D341Med (cell line): ENCODE measurements at places on chromosomes 7 and 10.
A peak's percentile ranks its signal among the peaks of the same experiment; 100 is the strongest.

DNA sequence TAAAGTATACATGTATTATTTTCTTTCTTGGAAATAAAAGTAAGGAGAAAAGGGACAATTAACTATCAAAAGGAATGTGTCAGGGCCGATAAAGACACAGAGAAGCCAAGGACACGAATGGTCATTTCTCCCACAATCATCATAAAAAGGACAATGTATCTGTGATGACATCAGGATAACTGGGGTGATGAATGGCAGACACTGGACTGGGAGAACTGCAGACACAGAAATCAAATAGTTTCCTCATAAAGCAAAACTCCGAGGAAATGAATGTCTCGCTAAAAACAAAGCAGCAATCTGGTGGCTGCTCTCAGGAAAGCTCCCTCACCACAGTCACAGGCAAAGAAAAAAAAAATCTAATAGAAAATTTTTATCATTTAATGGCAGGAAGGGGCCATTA, 69.3 kb upstream of the NPY start:
- no peak for DNase-seq

GRCh38 chr10:30835146-30835545, 196.5 kb downstream of the ZNF438 start:
- DNase-seq = no peak

DNA sequence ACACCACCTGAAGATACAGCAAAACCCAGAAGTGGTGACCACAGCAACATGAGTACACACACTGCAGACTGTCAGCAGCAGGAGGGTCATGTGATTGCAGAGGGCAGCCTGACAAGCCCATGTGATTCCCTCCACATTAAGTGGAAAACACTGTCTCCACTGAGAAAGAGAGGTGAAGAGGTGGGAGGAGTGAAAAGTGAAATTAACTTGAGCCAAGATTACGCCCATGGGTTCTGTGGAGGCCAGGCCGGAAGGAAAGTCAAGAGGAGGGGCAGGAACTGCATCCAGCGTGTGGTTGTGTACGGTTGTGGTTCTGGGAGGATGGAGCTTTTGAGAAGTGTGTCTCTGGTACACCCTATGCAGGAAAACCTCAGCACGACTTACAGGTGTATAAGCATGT, 138.5 kb downstream of the PLXNA4 start:
- DNase-seq = no peak

DNA sequence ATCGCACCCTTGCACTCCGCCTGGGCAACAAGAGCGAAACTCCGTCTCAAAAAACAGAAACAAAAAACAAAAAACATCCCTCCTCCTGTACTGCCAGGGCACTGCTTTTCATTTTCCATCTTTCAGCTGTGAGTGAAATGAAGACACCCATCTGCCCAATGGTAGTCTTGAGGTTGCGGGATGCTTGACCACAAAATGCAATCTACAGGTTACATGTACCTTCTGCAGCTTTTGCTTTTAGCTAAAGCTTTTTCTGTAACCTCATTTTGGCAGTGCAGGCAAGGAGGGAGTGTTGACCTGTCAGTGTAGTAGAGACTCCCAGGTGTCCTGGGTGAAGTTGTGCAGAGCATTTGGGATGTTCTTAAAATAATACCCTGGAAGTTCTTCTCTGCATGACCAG, 476.5 kb downstream of the CALN1 start:
- DNase-seq = no peak

DNA sequence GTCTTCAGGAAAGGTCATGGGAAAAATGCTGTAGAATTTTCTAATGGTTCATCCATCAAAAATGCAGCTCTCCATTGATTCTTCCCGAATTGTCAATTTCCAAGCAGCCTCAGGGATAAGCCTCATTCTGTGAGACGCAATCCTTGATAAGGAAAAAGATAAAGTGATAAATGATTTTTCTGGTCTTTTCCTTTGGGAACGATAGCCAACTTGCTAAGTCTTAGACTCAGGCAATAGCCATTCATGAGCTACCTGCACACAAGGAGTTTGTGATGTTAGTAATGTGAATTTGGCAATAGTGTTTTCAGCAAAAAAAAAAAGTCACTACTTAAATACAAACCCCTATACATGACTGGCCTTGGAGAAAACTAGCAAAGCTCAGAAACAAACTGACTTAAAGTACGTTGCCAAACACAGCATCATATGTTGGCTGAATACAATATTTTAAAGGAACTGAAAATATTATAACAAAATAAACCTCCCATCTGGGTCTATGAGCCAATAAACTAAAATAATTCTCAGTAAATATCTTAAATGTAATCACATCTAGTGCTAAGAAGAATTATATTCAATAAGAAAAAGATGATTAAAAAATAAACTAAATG, 75.5 kb downstream of the KLF6 start:
- DNase-seq = no peak

GRCh38 chr7:33190688-33191304, 61.4 kb downstream of the BBS9 start:
- no peak for DNase-seq

DNA sequence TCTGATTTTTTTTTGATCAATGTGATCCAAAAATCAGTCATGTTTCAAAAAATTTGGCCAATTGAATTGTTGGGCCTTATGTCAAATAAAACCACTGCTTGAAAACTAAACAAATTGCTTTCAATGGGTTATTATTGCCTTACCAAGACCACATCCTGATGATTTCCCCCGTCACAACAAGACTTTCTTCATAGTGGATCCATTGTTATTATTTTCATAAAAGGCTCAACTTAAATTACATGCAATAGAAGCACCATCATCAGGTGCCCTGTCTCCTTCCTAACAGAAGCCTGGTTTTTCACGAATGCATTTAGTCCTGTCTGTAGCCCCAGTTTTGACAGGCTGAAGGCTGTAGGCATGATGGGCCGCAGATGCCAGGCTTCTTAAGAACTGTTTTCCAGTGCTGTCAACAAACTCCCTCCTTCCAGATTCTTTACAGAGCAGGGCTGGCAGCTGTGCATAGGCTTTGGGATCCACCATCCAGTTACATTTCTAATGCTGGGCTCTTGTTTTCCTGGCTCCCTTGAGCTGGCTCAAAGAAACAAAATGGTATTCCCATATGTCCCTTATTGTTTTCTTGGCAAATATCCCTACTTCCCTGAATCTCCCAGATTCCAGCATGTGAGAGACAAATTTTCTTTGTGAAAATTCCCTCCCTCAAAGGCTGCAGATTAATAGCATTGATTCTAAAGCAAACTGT, 302.0 kb downstream of the TWIST1 start:
- no peak for DNase-seq

DNA sequence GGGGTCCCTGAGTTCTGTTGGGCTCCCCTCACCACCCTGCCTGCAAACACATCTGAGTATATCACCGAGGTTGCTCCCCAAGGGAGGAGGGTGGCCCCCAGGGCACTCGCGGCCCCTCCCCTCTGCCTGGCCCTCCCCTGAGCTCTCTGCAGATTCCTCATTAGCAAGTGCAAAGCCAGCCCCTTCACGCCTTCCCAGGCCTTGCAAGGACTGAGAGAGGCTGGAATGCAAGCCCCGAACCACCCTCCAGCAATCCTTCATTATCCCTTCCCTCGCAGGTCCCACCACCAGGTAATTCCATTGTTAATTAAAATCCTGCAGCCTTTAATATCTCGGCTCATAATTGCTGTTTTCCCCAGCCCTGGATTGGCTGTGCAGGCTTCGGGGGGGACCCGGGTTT, 35.3 kb upstream of the MYL10 start:
- DNase-seq = no peak

DNA sequence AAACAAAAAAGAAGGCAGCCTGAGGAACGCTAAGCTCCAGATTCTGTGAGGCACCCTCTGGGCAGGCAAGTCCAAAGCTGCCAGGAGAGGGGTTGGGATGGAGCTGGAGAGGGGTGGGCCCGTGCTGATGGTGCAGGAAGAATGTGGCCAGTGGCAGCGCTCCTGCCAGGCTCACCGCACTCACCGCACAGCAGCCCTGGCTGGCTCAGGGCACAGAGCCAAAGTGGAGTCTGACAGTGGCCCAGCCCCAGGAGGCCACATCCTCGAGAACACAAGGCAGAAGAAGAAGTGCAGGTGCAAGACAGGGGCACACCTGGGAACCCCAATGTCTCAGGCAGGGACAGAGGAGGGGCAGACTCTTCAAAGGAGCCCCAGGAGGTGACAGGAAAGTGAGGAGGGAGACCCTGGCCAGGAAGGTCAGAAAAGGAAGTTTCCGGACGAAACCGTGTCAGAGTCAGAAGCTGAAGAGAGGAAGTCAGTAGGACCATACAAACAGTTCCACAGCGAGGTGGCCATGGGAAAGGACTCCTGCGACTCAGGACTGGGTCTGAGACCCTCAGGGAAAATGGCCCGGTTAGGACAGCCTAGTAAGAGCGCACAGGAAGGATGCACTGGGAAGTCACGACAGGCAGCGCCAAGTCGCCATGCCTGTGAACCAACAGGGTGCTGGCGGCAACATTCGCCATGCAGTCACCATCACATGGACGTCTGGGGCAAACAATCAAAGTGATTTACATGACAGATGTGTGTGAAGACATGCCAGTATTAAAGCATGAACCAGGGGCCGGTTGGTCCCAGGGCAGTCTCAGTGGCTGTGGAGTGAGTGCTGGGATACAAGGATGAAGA, 54.4 kb downstream of the COBL start:
- no peak for DNase-seq

DNA sequence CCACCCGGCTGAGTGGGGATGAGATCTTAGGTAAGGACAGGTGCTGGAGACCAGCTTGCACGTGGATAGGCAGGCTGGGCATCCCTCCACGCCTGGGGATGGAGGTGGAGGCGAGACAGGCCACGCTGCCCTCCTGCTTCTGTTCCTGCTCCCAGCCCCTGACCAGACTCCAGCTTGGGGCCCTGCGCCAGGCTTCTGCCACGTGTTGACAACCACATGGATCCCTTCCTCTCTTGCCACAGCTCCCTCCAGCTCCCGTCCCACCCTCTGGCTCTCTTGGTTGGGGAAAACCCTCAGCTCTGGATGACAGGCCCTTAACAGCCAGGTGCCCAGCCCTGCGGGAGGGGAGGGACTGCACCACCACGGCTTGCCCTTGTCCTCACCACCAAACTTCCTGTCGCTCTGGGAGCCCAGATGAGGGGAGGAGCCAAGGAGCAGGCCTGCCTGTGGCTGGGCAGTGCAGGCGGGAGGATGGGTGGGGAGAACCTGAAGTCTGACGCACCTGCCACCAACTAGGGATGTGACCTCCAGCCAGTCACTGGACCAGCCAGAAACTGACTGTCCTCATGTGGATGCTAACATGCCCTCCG, 36.0 kb downstream of the KCNH2 start:
- peak; percentile 27 for DNase-seq

- DNase-seq = no peak
Observed at GRCh38 chr7:130667593-130668257, 823 bp downstream of the COPG2 start.

- DNase-seq = no peak
Observed at GRCh38 chr10:26855186-26855585, 5.6 kb downstream of the ABI1 start.

DNA sequence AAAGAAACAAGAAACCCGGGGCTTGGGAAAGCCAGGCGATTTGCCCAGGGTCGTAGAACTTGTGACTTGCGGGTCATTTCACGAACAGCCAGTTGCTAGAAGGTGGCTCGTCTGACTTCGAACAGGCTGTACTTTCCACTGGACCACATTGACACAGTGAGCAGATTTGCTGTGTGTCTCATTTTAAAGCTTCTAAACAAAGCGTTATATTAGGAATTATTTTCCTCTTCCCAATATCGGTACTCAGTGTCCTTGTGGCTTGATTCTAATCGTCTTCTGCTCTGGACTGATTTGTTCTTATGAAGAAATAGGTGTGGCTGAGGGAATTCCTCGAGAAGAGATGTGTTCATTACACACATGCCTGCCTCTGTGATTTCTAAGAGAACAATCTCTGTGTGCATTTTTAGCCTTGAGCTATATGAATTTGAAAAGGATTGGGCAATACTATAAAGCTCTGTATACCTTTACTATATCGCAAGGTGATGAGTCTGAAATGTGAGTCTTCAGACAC, 150.0 kb upstream of the PRR15 start:
- no peak for DNase-seq

DNA sequence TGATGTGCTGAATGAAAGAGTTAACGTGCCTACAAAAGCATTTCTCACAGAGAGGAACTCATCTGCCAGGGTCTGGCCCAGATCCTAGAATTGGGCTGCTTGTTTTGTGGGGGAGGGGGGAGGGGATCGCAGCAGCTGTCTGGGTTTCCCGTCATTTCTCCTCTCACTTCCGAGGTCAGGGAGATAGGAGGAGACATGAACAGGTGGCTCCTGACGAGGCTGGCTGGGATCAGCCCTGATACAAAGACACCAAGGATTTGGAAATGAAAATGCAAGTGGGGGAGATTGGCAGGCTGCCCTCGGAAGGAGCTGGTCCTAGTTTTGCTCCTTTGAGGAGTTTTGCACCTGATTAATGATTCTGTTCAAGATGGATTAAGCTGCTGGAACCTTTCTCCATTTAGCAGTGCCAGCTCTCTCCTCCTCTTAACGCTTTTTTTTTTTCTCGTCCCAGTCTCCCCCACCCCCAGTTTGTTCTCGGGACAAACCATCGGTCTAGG, 86.8 kb upstream of the KMT2C start:
- DNase-seq = peak; percentile 80

DNA sequence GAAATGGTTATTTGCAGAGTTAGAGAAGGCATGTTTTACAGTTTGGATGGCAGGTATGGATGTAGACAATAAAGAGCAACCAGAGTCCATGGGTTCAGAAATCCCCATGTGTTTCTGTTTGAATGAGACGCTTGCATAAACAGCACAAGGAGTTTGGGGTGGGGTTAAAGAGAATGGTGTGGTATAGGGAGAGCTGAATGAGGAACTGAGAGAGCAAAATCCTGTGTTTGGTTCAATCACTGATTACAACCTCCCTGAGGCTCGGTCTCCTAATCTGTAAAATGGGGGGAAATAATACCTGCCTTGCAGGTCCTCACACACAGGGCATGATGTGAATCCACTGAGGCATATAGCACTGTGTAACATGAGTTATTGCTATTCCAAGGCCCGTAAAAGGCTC, 23.7 kb downstream of the CAV1 start:
- DNase-seq = no peak

DNA sequence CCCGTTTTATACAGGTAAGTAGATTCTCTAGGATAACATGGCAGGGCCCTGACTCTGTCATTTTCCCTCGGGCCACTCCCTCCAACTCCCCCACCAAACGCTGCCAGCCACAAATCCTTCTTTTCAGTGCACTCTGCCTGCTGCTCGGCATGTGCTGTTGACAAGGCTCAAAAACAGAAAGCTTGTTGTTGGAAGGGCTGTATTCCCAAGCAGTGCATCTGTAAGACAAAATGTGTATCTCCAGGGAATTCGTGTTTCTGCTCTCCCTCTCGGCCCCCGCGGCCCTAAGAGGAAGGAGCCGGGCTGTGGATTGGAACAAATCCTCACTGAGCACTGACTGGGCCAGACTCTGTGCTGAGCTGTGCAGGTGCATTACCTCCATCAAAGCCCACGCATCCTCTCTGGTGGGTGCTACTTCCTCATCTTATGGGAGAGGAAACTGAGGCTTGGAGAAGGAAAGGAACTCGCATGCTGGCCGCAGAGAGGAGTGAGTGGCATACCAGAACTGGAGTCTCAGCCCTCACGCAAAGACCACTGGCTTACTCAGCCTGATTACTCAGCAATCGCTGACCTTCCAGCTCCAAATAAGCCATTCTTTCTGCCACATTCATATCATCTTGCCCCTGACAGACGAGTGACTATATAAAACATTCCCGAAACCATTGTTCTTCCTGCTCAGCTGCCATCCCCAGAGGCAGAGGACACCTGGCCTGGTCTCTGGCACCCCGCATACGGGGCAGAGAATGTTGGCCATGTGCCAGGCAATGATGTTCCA, 33.5 kb upstream of the ENO4 start:
- DNase-seq = no peak

GRCh38 chr7:22681852-22682657, 44.9 kb upstream of the IL6 start:
- DNase-seq = no peak

GRCh38 chr10:3975016-3975415, 190.0 kb upstream of the KLF6 start:
- DNase-seq = no peak
